ENCODE measurements at places on chromosomes 1 and 21.

- DNase-seq: no peak
These were observed 10.5 kb downstream of the BRINP2 start for GRCh38 chr1:177181280-177181630.

- no peak for DNase-seq
These were observed 595.3 kb downstream of the PTPRU start for GRCh38 chr1:29831500-29832117.

DNA sequence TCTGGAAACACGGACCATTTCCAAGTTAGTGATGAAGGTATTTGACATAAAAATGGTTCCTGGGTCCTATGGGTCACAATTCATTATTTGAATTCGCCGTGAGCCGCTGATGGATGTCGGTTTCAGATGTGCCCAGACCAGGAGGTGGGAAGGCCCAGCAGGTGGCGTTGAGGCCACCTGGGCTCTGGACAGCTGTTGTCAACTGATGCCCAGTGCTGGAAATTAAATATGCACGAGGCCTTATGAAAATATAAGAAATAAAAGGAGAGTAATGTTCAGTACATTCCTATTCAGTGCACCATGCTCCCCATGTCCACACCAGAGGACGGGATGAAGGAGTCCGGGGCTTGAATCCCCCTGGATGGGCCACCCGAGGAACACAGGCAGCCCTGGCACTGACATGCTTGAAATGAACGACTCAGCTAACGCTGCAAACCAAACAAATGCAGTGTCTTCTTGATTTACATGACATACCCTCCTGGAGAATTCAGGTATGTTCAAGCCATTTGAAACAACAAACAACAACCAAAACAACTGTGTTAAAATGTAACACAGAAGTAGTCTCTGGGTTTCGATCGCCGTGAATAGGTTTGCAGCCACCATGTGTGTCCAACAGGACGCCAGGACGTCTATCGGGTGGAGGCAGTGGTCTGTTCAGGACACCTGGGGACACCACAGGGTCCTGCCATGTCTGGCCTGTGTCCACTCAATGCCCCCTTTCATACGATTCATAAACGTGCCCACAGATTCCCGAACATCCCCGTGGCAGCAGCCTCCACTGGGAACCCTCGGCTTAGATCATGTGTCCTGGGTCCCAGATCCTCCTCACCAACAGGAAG, 6.1 kb downstream of the TFF3 start:
- DNase-seq: no peak

- DNase-seq: no peak
These were observed 103.7 kb downstream of the CCDC185 start for GRCh38 chr1:223496883-223497282.

DNA sequence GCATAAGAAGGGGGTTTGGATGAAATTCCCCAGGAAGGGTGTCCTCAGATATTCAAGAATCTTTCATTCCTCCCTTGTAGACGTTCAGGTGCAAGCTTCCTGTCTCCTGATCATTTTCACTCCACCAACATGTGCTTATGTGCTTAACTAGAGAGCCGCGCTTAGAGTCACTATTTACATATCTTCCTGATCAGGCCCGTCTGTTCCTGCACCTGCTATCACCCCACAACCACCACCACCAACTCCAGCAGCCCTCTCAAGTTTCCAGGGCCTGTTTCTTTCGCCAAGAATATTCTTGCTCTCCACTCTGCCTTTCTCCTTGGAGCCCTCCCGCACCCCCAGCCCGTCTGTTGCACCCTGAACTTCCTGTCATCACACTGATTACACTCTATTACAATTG, 113.4 kb downstream of the SPSB1 start:
- DNase-seq: no peak

- no peak for DNase-seq
These were observed 125.4 kb upstream of the GPR52 start for GRCh38 chr1:174322202-174322862.

DNA sequence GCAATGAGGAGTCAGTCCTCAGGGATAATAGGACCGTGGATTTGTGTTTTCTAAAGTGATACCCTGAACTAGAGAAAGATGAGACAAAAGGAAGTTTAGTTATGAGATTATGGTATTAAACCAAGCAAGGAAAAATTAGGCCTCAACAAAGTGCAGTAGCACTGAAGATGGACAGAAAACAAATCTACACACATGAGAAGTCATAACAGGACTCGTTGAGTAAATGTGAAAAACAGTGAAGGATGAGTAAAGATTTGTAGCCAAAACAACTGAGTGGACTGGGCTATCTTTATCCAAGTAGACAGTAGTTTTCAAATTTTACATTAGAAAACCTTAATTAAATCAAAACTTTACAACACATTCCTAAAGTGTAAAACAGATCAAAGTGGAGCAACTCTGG, 15.0 kb downstream of the EPRS1 start:
- no peak for DNase-seq

DNA sequence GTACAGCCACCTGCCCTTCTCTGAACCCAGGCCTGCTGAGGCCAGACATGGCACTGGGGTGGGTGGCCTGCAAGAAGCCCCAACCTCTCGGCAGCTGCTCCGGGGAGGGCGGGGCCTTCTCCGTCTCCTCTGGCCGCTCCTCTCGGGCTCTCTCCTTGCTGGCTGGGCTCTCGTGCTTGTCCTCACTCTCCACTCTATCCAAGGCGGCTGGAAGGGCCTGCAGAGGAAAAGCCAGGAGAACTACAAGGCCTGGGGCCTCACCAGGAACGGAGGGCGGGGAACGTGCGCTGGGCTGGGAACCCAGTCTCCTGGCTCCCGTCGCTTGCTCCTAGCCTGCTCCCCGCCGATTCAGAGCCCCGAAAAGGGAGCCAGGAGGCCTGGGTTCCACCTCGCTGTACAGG, 59.1 kb downstream of the CHD5 start:
- no peak for DNase-seq

DNA sequence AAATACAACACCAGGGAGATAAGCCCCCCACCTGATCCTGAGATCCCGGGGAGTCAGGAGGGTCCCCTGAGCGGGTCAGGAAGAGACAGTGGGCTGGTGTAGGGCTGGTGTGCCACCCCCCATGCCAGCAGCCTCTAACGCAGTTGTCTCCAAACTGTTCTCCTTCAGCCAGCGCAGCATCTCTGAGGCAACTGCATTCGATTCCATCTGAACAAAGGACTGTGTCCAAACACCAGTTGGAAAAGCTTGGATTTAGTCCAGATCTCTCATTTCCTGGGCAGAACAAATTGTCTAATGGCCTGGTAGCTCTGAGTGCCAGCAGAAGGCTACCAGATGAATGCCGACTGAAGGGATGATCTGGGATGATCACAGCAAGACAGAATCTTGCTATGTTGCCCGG, 44.1 kb upstream of the EIF4G3 start:
- DNase-seq: no peak

DNA sequence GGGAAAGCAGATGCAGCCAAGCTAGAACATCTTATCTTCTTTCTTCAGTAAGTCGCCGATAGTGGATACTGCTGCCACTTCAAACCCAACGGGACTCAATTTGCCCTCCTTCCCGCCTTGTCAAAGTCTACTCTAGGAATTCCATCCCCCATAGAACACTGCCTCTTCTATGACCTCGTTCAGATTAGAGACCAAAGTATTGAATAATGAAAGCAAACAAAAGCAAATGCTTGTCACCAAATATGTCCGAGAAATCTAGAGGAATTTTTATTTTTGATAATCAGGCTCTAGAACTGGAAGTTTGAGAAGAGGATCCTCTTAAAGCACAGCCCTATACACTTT, 853 bp upstream of the RRAGC start:
- DNase-seq: no peak

GRCh38 chr1:209080170-209080781, 503.2 kb upstream of the CAMK1G start:
- DNase-seq: no peak

Measured in suppressor macrophage treated with lipopolysaccharide for 4 hours (primary cell).